AG04449 (cell line): ENCODE measurements at places on chromosomes 7 and 10.
A peak's percentile ranks its signal among the peaks of the same experiment; 100 is the strongest.

DNA sequence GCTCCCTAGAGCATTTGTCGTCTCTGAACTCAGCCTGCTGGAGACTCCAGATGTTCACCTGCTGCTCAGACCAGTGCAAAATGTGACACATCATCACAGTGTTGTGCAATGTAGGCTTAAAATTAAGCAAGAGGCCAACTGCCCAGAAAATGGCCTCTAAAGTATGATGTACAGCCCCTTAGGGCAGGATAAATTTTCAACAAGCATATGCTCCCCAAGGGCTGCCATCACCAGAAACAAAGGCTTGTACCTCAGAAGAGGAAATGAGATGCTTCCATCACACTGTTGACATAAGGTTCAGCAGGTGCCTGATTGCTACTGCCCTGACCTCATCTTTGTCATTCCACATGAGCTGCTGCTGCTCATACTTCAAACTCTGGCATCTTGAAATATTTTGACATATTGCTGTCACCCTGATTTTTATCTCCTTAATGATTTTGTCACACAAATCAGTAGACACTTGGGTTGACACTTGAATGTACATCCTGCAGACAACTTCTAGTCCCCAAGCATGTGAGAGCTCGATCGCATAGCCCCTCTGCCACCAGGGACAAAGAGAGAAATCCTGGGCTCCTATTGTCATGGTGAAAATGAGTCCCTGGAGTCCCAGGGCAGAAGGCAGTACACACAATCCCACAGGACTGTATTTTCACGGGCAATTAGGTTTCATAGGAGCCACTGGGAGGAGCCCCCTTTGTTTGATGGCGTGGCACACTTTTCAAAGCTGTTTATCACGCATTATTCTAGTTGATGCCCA is 219.7 kb upstream of the STK17A start:
- no peak for DNase-seq

DNA sequence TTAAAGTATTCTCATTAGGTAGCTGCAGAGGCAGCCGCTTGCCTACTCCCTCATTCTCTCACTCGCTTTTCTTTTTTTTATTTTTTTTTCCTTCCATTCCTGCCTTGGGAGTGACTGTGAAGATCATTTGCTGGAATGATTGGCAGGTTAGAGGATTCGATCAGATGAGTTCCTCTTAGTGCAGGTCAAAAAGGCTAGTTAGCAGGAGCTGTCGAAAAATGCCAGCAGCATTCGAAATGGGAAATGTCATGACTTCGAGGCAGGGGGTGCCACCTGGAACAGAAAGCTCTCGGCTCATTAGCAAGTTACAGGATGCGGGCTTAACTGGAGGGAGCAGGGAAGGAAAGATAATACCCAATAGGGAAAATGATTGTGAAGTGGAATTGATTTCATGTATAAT is 137.5 kb upstream of the FZD1 start:
- no peak for DNase-seq

- no peak for DNase-seq
Measured at GRCh38 chr7:23165316-23165715, 16.5 kb upstream of the NUP42 start.

- DNase-seq = no peak
Measured at GRCh38 chr10:44182909-44183308, 202.0 kb downstream of the CXCL12 start.

- DNase-seq = peak; percentile 85
Measured at GRCh38 chr10:113329121-113329596, 223.7 kb upstream of the HABP2 start.

DNA sequence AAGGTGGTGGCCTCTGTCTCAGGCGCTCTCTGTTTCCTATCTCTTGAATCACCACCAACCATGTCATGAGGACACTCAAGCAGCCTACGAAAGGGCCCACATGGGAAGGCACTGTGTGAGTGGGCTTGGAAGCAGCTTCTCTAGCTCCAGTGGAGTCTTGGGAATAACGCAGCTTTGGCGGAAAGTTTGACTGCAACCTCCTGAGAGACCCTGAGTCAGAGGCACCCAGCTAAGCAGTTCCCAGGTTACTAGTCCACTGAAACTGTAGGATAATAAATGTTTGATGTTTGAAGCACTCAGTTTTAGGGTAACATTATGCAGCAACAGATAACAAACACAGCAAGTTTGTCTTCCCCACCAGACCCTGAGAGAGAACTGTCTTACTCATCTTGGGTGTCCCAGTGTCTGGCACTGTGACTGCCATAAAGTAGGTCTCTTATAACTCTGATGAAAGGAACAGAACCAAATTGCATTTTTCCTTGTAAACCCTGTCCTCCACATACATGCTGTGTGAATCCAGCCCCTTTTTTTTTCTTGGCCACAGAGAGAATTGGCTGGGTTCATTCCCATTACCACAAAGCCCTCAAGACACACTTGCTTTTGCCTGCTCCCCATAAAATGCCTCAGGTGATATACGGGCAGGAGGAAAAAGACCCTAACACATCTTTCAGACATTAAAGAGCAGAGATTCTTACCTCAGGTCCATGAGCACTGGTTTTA is 185.5 kb downstream of the ZNF365 start:
- DNase-seq = no peak

DNA sequence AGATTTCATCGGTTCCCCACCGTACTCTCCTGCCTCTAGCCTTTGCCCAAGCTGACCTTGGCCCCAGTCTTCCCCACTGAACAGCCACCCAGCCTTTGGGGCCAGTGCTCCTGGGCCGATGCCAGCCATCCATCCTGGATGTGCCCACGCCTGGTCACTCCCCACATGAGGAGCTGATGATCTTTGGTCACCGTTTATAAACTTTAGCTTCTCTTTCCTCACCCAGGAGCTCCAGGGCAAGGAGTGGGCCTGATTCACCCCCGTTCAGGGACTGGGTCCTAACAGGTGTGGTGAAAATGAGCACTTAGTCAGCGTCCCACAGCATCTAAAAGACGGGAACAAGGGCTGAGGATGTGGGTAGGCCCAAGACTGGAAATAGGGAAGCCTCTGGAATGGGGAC is 22.9 kb downstream of the GTF2IRD1 start:
- no peak for DNase-seq

- DNase-seq = no peak
Measured at GRCh38 chr7:159239028-159239427, 94.4 kb upstream of the VIPR2 start.

DNA sequence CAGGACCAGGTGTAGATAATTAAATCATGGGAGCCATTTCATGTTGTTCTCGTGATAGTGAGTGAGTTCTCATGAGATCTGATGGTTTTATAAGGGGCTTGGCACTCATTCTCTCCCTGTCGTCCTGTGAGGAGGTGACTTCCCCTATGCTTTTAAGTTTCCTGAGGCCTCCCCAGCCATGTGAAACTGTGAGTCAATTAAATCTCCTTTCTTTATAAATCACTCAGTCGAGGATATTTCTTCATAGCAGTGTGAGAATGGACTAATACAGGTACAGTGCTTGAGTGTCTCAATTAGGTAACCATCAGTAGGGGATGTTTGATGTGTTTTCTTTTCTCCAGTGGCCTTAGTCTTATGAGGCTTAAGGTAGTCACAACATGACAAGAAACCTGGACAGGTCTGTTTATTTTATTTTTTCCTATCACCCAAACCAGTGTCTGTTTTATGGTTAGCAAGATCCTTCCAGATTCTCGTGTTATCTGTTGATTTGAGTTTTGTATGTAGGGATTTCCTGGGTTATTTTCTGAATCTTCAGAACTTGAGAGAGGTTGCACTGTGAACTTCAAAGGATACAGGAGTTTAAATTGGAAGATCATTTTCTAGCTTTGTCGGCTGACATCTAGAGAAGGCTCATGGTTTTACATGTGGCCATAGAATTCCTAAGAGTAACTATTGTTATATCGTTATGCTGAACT is 32.1 kb downstream of the UMAD1 start:
- DNase-seq = no peak

GRCh38 chr7:74599244-74599643 is 58.3 kb upstream of the GTF2I start:
- no peak for DNase-seq

DNA sequence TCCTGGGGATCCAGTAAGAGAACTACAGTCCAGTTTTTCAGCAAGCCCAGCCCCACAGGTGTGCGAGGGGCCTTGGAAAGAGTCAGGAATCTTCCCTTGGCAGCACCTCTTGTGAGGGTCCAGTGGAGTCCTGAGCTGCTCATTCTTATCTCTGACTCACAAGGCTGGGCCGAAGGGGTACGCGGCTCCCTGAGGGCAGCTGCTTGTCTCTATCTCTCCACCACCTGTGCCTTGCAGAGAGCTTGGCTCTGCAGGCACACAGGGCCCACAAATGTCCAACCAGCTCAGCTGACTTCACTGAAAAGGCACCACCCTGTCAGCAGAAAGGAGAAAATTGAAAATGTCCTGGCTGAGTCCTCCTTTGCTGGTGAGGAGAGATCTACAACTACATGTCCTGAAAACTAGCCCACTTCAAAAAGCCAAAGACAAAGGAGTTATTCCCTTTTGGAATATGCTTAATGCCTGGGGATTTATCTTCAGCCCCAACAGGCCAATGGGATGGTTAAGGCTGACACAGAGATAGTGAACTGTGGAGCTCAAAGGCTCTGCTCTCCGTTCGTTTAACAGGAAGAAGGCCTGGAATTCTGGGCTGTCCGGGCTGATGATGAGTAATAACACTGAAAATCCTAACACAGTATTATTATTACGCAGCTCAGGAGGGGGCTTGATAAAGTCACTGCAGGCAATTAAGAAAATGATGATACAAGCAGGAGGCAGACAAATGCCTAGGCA is 23.4 kb downstream of the UROS start:
- DNase-seq = no peak

- DNase-seq = no peak
Measured at GRCh38 chr10:71565284-71566000, 154.1 kb downstream of the C10orf105 start.

- peak; percentile 79 for DNase-seq
Measured at GRCh38 chr10:90930070-90930837, 9.4 kb upstream of the ANKRD1 start.

- DNase-seq = no peak
Measured at GRCh38 chr7:98223351-98223897, 12.2 kb downstream of the BHLHA15 start.

DNA sequence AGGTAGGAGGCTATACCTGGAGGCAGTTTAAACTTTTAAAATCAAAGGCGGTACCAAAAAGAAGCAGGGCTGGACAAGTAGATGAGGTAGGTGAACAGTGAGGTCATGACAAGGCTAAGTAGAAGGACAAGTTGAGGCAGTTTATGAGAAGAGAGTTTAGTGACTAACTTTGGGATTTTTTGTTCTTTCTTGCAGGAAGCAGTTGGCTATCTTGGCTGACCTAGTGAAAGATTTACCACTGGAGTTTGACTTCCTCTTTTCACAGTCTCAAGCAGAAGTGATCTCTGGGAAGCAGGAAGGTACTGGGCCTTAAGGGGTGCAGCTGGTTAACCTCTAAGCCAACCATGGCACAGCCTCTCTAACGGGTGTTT is 26.3 kb downstream of the ENTPD7 start:
- DNase-seq = no peak

DNA sequence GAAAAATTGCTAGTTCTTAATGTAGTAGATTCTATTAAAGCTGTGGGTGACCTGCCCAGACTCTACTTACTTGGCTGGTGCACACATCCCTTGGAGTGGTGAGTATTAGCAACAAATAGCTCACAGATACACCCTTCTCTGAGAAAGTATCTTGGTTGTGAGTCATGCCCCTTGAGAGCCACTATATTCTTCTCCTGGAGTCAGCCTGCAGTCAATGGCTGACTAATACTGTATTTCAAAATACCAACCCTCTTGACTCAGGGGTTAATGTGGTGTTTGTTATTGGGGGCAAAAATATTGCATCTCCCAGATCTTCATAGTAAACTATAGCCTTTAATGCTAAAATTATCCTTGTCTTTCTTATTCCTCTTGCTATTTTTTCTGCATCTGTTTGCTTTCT is 354.9 kb downstream of the BMPER start:
- DNase-seq = peak; percentile 93

- DNase-seq = no peak
Measured at GRCh38 chr10:25698638-25699037, 235.4 kb upstream of the MYO3A start.

GRCh38 chr10:131881104-131881880 is 19.5 kb upstream of the PPP2R2D start:
- DNase-seq = no peak

DNA sequence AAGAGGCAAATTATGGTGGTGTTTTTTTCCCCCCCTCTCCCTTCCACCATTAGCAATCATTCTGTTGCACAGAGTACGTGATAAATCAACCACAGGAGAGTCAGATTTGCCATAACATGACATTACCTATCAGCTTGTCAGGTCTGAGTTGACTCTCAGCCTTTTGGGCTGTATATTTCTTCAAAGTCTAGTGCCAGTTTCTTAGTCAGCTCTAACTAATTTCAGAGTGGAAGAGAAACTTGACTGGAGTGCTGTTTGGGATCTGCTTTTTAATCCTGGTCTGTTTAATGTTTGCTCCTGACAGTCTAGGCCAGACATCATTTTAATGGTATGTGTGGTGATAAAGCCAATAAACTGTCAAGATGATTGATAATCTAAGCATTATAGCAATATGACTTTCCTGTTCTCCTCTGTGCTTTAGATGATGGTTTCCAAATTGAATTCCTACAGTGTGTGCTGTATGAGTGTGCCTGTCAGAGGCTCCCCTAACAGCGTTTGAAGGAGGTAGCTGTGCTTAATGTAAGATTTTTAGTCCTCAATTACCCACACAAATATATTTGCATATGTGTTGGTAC is 76.9 kb downstream of the LRMDA start:
- DNase-seq = peak; percentile 14

- no peak for DNase-seq
Measured at GRCh38 chr10:88413412-88413811, 169.7 kb downstream of the RNLS start.

GRCh38 chr7:2105917-2106316 is 126.8 kb downstream of the MAD1L1 start:
- DNase-seq = no peak

DNA sequence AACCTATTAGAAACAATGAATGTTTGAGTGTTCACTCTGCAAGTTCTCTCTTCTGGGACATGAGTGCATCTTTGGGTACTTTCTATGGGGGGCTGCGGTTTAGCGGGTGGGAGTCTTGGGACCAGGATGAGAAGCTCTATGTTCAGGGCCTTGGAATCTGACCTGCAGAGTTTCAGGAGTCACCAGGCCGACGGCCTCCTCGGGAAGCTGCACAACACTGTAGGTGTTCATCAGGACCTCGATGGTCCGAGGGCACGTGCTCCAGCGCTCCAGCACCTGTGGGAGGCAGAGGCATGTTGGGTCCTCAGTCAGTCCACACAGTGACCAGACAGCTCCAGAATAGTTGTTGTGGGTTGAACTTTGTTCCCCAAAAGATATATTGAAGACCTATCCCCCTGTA is 8.9 kb upstream of the GBX1 start:
- no peak for DNase-seq

DNA sequence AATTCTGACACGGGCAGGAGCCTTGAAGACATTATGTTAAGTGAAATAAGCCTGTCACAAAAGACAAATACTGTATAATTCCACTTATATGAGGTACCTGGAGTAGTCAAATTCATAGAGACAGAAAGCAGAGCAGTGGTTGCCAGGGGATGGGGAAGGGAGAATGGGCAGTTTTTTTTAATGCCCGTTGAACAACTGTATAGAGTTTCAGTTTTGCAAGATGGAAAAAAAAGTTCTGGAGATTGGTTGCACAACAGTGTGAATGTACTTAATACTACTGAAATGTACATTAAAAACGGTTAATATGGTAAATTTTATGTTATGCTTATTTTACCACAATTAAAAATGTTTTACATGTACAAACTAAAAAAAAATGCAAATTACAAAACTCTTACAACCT is 63.6 kb upstream of the EFCAB10 start:
- DNase-seq = no peak
